ENCODE measurements at places on chromosomes 12 and 14. TPM values are rescaled to one million over a fixed set of nuclear protein-coding genes. Genes with fewer than 3 reads are reported as not detected.

- no peaks in the 10 kb centered on the region for H3K27me3 ChIP-seq
- no peaks in the 10 kb centered on the region for H3K36me3 ChIP-seq
- H3K4me1 ChIP-seq: no peaks in the 10 kb centered on the region
- no peak overlapping the region for H3K4me3 ChIP-seq
- no peak overlapping the region for H3K27ac ChIP-seq
These were observed 24.0 kb upstream of the IRF2BPL start for GRCh38 chr14:77052281-77053044.

DNA sequence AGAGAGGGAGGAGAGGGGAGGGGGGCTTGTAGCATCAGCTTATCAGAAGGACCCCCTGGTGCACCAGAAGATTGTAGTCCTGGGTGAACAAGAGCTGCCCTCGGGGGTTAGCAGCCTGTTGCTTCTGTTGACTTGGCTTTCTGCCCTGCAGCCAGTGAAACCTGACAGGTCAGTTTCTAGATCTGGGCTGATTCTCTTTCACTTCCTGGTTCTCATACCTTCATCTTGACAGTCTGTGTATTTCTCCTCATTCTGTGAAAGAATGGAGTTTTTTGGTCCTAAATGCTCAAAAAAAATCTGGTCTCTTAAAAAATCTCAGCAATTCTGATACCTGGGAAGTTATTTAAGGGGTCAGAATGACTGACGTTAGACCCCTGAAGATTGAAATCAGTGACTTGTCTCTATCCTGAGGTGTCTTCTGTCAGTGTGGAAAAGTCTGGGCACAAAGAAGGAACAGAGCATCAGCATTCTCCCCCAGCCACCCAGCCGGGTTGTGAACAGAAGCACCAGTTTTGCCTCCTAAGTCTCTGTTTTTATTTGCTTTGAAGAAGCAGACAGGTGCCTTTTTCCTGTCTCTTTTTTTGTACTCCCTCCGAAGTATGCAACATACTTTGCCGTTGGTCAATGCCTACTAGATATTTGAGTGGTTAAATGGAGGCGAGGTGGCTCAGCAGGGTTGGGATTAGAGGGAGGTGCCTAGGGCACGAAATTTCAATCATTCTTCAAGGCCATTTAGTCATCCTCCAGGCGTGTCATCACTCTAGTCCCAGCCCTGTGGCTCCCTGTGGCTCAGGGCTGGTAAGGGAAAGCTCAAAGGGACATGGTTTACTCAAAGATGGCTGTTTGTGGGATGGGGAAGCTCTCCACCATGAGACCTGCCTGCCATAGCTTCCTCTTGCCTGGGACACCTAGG, 24.0 kb downstream of the TTC9 start:
- H3K27me3 ChIP-seq: no peaks in the 10 kb centered on the region
- DNase-seq: no peak
- peak overlapping the region; percentile 88 for H3K27ac ChIP-seq
- no peak overlapping the region for H3K4me3 ChIP-seq
- peaks cover 5% of the 10 kb centered on the region for H3K36me3 ChIP-seq

- no peak for DNase-seq
- peaks cover 25% of the 10 kb centered on the region for H3K4me1 ChIP-seq
- no peak overlapping the region for H3K27ac ChIP-seq
- no peaks in the 10 kb centered on the region for H3K27me3 ChIP-seq
These were observed 64.6 kb downstream of the ATG14 start for GRCh38 chr14:55347040-55347439.

- DNase-seq: no peak
- H3K36me3 ChIP-seq: no peaks in the 10 kb centered on the region
- no peak overlapping the region for H3K27ac ChIP-seq
- no peak overlapping the region for H3K4me3 ChIP-seq
- H3K27me3 ChIP-seq: peaks cover 8% of the 10 kb centered on the region
These were observed 42.2 kb downstream of the ZCRB1 start for GRCh38 chr12:42283739-42284138.

GRCh38 chr12:92197815-92198214, 52.2 kb upstream of the BTG1 start:
- DNase-seq: no peak
- H3K4me3 ChIP-seq: no peak overlapping the region
- no peak overlapping the region for H3K27ac ChIP-seq
- no peaks in the 10 kb centered on the region for H3K36me3 ChIP-seq
- peaks cover 10% of the 10 kb centered on the region for H3K4me1 ChIP-seq
- no peaks in the 10 kb centered on the region for H3K27me3 ChIP-seq

- peaks cover 31% of the 10 kb centered on the region for H3K27me3 ChIP-seq
- no peaks in the 10 kb centered on the region for H3K36me3 ChIP-seq
- H3K4me3 ChIP-seq: no peak overlapping the region
- no peak overlapping the region for H3K27ac ChIP-seq
- H3K4me1 ChIP-seq: peaks cover 2% of the 10 kb centered on the region
- no peak for DNase-seq
These were observed 457.4 kb downstream of the FOXG1 start for GRCh38 chr14:29223947-29224346.

- no peak overlapping the region for H3K27ac ChIP-seq
- no peak overlapping the region for H3K4me3 ChIP-seq
- H3K27me3 ChIP-seq: no peaks in the 10 kb centered on the region
- peaks cover 21% of the 10 kb centered on the region for H3K4me1 ChIP-seq
- no peak for DNase-seq
These were observed 116.6 kb upstream of the SOX5 start for GRCh38 chr12:24066097-24066496.

DNA sequence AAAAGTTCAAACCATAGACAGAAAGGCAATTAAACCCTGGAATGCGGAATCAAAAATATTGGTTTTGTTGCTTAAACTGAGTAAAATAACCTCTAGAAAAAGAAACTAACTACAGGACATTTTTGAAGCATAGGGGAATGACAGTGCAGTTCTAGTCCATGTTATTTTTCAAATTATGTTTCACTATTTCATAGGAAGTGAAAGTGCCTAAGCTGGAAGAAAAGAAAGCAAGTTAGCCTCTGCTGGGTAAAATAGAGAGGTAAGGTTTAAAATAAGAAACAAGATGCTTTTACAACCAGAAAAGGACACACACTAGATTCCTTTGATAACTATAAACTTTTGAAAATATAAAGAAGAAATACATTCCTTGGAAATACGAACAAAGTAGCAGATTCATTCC, 1.1 kb downstream of the CLECL1 start:
- H3K36me3 ChIP-seq: no peaks in the 10 kb centered on the region
- H3K4me1 ChIP-seq: peaks cover under 1% of the 10 kb centered on the region
- H3K27me3 ChIP-seq: peaks cover 5% of the 10 kb centered on the region

Gene RARG
- total RNA-seq: 4.9 TPM

Gene PRB2
- not detected for total RNA-seq

Gene BHLHE41
- 0.78 TPM for total RNA-seq

Gene FSCB
- not detected for total RNA-seq

Gene FBXL14
- total RNA-seq: 37.7 TPM

Gene STAC3
- 6.1 TPM for total RNA-seq

Gene HNRNPA1
- 2,551 TPM for total RNA-seq
